Stimulated activated CD4-positive, alpha-beta T cell treated with anti-CD3 and anti-CD28 coated beads, Interleukin-1b, Interleukin-23, amount 100 ng/mL, for 1 hour (primary cell): ENCODE measurements at places on chromosomes 12 and 14.

DNA sequence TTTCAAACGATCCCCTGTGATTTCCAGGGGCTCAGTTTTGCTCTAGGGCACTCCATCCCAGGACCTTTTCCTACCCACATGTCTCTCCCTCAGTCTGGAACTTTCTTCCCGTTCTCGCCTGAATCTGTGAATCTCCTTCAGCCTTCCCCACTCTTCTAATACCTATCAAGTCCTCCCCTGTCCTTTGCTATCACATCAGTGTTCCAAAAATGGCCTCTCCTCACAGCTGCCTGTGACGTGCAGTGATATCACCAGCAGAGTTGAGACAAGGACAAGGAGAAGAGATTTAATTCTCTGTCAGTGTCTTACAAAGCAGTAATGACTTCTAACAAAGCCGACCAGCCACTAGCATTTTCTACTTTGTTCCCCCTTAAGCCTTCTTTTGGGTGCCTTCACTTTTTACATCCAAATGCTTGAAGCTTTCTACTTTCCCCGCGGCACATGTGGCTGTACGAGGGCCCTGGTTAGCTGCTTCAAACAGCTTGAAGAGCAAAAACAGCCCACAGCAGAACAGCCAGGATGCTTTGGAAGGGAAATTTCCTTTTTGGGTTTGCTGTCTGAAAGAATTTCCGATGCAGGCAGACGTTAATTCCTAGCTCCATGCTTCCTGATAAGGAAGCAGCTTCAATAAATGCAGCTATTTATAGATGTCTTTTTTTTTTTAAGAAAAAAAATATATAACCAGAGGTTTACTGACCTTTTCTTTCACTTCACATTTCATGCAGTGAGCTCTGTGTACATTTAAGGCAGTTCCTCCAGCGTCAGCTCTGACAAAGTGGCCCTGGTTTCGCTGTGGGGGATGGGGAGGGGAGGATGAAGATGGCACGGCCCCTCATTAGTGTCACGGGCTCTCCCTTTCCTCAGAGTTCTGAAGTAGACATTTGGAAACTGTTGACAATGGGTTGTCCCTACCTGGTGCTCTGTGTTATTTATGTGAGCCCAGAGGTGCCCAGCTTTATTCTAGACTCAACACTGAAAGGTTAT lies 109.3 kb downstream of the ETV6 start:
- no peak for DNase-seq

GRCh38 chr12:3213188-3213587 lies 136.0 kb downstream of the TSPAN9 start:
- no peak for DNase-seq

GRCh38 chr14:23828001-23828400 lies 125.6 kb upstream of the DHRS4 start:
- no peak for DNase-seq

- peak; percentile 50 for DNase-seq
Measured at GRCh38 chr12:101839324-101840283, 8.8 kb upstream of the GNPTAB start.

GRCh38 chr12:110286623-110287022 lies 5.6 kb downstream of the ATP2A2 start:
- no peak for DNase-seq

- DNase-seq: no peak
Measured at GRCh38 chr12:16245209-16245608, 32.3 kb downstream of the SLC15A5 start.

DNA sequence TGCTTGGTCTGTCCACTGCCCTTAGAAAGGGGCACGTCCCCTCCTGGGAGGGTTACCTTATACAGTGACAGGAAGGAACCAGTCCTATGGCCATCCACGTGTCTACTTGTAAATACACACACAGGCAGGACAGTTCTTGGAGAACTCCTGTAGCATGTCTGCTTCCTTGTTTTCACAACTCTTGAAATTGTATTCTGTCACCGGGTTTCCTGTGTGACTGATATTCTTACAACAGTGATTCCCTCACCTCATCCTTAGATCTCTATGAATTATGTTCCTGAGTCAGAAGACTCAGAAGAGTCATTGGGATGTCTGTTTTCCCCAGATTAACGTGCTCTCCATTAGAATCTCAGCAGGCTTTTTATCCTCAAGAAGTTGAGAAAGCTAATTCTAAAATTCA lies 44.1 kb upstream of the DYNC1H1 start:
- no peak for DNase-seq

GRCh38 chr14:56390859-56391258 lies 188.7 kb upstream of the TMEM260 start:
- DNase-seq: no peak
